CD8-positive, alpha-beta memory T cell (primary cell): ENCODE measurements at places on chromosomes 2 and 18. TPM values are rescaled to one million over a fixed set of nuclear protein-coding genes. Genes with fewer than 3 reads are reported as not detected.

The KCNF1 gene
- not detected for total RNA-seq

- H3K27me3 ChIP-seq = no peaks in the 10 kb centered on the region
- H3K36me3 ChIP-seq = no peaks in the 10 kb centered on the region
- H3K4me1 ChIP-seq = peaks cover 7% of the 10 kb centered on the region
- no peak for DNase-seq
Measured at GRCh38 chr2:144583741-144584453, 64.0 kb upstream of the ZEB2 start.

GRCh38 chr2:225670111-225670974 lies 270.8 kb downstream of the NYAP2 start:
- H3K4me3 ChIP-seq = no peak overlapping the region
- H3K36me3 ChIP-seq = no peaks in the 10 kb centered on the region
- H3K27me3 ChIP-seq = no peaks in the 10 kb centered on the region
- no peak for DNase-seq
- H3K27ac ChIP-seq = no peak overlapping the region

DNA sequence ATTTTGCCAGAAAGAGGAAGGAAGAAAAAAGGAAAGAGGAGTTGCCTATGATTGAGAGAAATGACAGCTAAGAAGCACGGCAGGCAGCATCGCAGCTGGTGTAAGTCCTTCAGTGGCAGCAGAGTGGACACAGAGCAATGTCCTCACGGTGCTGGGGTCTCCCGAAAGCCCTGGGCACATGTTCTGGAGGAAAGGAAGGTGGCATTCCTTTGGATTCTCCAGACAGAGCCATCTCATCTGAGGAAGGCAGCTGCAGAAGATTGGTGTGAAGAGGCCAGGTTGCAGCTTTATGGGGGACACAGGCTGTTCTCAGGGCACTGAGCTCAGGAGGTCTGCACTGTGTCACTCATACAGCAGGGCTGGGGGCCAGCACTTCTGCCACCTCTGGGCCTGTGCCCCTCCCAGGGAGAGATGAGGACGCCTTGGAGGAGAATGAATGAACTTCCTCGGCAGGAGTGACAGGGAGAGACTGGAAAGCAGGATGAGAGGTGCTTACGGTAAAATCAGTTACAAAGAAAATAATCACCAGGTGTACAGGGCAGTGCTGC lies 252.0 kb upstream of the MYT1L start:
- DNase-seq = no peak
- no peaks in the 10 kb centered on the region for H3K27me3 ChIP-seq
- no peaks in the 10 kb centered on the region for H3K36me3 ChIP-seq
- no peaks in the 10 kb centered on the region for H3K4me1 ChIP-seq

DNA sequence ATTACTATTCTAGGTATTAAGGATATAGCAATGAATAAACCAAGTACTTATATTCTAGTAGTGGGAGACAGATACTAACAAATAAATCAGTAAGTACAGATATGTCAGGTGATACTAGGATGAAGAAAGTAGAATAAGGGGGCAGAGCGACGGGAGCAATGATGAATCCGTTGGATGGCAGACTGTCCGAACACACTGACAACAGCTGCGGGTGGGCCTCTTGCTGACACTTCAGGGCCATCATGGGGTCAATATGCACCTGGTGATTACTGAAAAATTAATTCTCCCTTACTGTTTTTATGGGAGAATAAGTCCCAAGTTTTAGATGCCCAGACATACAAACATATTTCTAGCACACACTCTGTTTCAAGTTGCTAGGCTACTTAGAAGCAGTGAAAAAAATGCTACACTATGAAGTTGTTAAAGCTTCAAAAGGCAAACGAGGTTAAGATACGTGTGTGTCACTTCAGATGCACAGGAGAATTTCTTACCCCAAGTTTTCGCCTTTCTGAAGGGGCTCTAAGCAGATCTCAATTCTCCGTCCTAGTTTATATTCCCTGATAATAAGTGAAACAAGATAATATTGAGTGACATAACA lies 78.7 kb downstream of the USP40 start:
- H3K36me3 ChIP-seq = peaks cover 8% of the 10 kb centered on the region
- no peaks in the 10 kb centered on the region for H3K27me3 ChIP-seq
- DNase-seq = no peak
- H3K4me3 ChIP-seq = no peak overlapping the region
- no peak overlapping the region for H3K27ac ChIP-seq

DNA sequence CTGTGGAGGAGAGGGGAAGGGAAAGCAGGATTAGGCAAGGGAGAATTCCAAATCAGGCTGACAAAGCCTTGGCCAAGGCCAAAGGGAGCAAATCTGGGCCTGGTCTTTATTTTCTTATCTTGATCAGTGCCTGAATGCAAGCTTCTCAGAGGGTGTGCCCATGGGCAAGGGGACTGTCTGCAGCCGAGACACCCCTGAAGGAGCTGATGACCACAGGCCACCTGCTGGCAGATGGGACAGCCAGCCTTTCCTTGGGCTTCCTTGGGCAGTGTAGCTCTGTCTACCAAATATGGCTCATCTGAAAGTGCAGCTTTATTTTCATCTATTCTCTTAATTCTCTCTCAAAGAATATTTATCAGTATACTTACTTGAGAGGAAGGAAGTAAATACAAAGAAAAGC lies 117.0 kb downstream of the PKP4 start:
- H3K27ac ChIP-seq = no peak overlapping the region
- no peaks in the 10 kb centered on the region for H3K4me1 ChIP-seq
- H3K4me3 ChIP-seq = no peak overlapping the region
- no peak for DNase-seq
- no peaks in the 10 kb centered on the region for H3K36me3 ChIP-seq

DNA sequence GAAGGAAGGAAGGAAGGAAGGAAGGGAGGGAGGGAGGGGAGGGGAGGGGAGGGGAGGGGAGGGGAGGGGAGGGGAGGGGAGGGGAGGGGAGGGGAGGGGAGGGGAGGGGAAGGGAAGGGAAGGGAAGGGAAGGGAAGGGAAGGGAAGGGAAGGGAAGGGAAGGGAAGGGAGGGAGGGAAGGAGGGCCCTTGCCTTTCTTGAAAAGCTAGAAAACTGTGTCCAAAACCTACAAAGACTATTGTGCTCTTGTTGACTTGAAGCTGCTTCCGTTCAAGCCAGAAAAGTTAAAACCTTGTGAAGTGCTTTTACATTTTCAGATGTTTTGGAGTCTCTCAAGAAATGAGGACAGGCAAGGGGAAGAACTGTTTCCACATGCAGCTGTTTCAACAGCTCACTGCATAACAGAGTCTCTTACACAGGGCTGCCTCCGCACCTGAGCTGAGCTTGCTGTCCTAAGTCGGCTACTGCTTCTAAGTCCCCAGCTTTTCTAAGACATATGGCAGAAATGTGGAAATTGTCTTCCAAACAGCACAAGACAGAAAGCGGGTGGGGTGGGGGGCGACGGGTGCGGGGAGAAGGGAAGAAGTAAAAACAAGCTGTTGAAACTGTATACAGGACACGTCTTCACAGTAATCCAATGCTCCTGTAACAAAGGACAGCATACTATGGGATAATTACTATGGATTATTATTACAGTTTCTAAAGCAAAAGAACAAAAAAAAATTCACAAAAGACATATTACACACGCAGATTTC lies 46.1 kb downstream of the BCL11A start:
- H3K4me3 ChIP-seq = no peak overlapping the region
- H3K27ac ChIP-seq = no peak overlapping the region
- no peaks in the 10 kb centered on the region for H3K36me3 ChIP-seq
- H3K27me3 ChIP-seq = peaks cover 4% of the 10 kb centered on the region
- H3K4me1 ChIP-seq = no peaks in the 10 kb centered on the region

DNA sequence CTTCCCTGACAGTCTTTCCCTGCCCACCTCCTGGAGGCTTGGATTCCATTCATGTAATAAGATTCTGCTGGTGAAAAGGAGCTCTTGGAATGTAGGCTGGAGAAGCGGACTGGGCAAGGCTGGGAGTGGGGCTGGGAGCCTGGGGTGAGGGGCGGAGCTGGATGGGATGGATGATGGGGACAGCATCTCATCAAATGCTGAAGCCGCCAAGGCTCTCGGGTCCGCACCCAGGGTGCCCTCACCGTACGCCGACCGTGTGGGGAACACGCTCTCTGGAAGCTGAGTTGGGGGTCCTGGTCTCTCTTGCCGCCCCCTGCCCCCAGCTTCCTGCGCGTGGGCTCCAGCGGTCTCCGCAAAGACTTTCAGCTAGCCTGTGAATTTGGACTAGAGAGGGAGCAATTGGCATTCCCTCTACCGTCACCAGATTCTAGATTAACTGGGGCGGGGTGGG lies 9.1 kb downstream of the RAX start:
- H3K4me3 ChIP-seq = no peak overlapping the region
- DNase-seq = no peak
- no peaks in the 10 kb centered on the region for H3K4me1 ChIP-seq
- H3K27me3 ChIP-seq = peaks cover 21% of the 10 kb centered on the region
- H3K27ac ChIP-seq = no peak overlapping the region

GRCh38 chr2:84306361-84306760 lies 152.7 kb downstream of the SUCLG1 start:
- no peak for DNase-seq
- no peak overlapping the region for H3K27ac ChIP-seq
- H3K27me3 ChIP-seq = no peaks in the 10 kb centered on the region

The TM4SF20 gene
- not detected for total RNA-seq

- H3K27me3 ChIP-seq = no peaks in the 10 kb centered on the region
- DNase-seq = peak; percentile 62
- peaks cover 53% of the 10 kb centered on the region for H3K4me1 ChIP-seq
- peak overlapping the region; percentile 46 for H3K4me3 ChIP-seq
- peak overlapping the region; percentile 88 for H3K27ac ChIP-seq
- H3K36me3 ChIP-seq = no peaks in the 10 kb centered on the region
Measured at GRCh38 chr2:70141902-70142589, 48.8 kb downstream of the C2orf42 start.

- H3K27me3 ChIP-seq = no peaks in the 10 kb centered on the region
- DNase-seq = no peak
- no peaks in the 10 kb centered on the region for H3K36me3 ChIP-seq
- H3K4me3 ChIP-seq = no peak overlapping the region
Measured at GRCh38 chr18:41378598-41378997, 576.4 kb upstream of the PIK3C3 start.

DNA sequence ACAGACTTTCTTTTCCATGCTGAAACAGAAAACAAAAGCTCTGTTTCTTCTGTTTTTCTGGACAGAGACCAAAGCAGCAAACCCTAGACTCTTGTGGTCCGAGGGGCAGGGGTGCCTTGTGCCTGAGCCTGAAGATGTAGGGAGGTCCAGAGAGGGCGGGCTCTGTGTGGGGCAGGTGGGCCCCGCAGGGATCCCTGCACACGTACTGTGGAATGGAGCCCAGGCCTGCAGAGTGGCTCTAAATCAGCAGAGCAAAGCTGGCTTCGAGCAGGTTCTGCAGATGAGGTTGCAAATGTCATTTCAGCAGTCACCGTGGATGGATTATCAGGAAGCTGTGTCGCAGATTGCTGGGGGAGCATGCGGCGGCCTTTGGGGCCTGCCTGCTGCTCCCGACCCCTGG lies 438.6 kb downstream of the RNF144A start:
- DNase-seq = no peak
- no peaks in the 10 kb centered on the region for H3K4me1 ChIP-seq
- H3K27me3 ChIP-seq = no peaks in the 10 kb centered on the region
- H3K36me3 ChIP-seq = no peaks in the 10 kb centered on the region

DNA sequence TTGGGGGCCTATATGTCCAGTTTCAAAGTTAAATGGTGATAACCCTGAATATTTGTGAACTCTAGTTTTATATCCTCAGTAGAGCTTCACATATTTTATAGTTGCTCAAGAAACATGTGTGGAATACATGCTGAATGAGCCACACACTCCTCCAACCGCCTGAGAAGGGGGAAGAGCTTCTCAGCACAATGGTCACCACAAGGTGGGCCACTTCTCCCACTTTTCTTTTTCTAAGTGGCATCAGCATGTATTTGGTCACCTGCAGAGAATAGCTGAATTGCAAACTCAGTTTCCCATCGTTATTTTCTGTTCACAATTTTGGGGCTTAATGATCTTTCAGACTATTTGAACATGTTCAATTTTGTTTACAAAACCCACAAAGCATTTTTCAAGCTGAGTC lies 340.5 kb downstream of the PARD3B start:
- no peaks in the 10 kb centered on the region for H3K36me3 ChIP-seq
- no peak overlapping the region for H3K4me3 ChIP-seq
- no peak overlapping the region for H3K27ac ChIP-seq
- H3K27me3 ChIP-seq = no peaks in the 10 kb centered on the region
- peaks cover 10% of the 10 kb centered on the region for H3K4me1 ChIP-seq

DNA sequence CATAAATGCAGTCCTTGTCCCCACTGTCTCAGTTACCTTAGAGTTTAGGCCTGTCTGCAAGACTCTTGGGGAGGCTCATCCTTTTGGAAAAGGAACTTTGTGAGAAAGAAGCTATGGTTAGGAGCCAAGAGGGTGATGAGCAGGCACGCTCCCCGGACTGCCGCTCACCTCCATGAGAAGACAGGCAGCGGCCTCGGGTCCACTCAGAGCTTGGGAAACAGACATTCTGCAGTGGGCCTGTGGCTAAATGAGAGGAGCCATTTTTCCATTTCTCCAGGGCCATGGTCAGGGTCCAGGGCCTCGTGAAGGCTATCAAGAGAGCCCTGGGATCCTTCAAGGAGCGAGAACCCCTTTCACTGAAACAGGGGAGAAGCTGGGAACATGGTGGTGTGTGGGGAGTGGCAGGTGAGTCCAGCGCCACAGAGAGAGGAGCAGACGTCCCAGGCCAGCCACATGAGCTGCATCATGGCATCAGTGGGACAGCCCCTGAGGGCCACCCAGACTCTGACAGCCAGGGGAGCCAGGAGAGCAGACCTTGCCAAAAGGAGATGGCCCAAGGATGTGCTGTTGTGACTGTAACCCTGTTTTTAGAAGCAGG lies 4.0 kb upstream of the TEX51 start:
- H3K27ac ChIP-seq = no peak overlapping the region
- H3K27me3 ChIP-seq = no peaks in the 10 kb centered on the region
- no peak overlapping the region for H3K4me3 ChIP-seq
- H3K36me3 ChIP-seq = no peaks in the 10 kb centered on the region
- H3K4me1 ChIP-seq = no peaks in the 10 kb centered on the region

DNA sequence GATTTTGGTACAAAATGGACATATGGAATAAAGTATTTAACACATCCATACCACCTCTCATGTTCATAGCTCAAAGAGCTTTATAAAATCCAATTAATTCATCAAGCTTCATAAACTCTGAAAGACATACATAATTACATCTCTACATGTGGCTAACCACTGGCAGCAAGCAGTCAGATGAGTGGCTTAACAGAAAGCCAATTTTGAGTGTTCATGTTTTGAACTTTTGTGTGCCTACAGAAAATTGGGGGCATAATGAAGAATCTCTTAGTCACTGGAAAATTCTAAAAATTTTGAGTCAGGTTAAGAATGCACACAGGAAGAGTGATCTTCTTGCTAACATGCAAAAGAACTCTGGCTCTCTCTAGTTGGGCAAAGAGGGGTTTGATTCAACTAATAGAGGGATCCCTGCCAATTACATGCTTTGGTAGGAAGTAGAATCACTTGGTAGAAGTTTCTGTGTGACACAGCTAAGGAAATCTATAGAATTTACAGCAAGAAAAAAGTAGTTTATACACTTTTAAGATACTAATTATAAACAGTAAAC lies 287.4 kb downstream of the NOL4 start:
- no peaks in the 10 kb centered on the region for H3K36me3 ChIP-seq
- no peaks in the 10 kb centered on the region for H3K27me3 ChIP-seq
- H3K27ac ChIP-seq = no peak overlapping the region
- no peaks in the 10 kb centered on the region for H3K4me1 ChIP-seq
- DNase-seq = no peak

The CD226 gene
- 158 TPM for total RNA-seq

The USP40 gene
- total RNA-seq = 14.8 TPM

The OBSL1 gene
- total RNA-seq = 0.69 TPM

- H3K27me3 ChIP-seq = no peaks in the 10 kb centered on the region
- DNase-seq = no peak
- no peak overlapping the region for H3K27ac ChIP-seq
- H3K36me3 ChIP-seq = no peaks in the 10 kb centered on the region
Measured at GRCh38 chr18:74529378-74529777, 4.9 kb upstream of the CNDP1 start.
